Foreskin fibroblast (primary cell): ENCODE measurements at places on chromosomes 1 and 21.

DNA sequence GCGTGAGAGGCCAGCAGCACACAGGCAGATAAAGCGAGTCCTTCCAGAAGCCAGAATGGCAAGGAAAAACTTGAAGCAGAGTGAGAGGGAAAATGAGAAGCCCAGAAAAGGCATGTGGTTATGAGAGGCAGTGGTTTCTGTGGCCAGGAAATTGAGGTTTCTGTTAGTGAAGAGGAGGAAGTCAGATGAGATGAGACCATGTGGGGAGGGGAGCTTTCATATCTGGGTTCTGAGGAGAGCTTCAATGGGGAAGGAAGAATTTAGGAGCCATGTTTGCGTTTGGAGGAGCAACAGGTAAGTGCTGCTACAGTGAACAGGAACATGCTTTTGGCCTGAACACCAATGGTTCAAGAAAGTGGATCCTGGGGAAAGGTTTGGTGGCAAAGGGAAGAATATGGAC is 6.1 kb upstream of the CD1A start:
- DNase-seq, result no peak

GRCh38 chr1:23743287-23744152 is at the start of gene ELOA:
Gene ELOA (plus strand): TSS chr1:23743471. CDS start chr1:23743504, 33 bp downstream.
- peak; percentile 89 for DNase-seq

- DNase-seq, result no peak
Observed at GRCh38 chr1:236282425-236282716, 613 bp upstream of the ERO1B start.

GRCh38 chr1:207793327-207793726 is 41.5 kb downstream of the CD46 start:
- DNase-seq, result no peak

GRCh38 chr1:160606611-160607010 is 27.3 kb upstream of the CD84 start:
- no peak for DNase-seq

DNA sequence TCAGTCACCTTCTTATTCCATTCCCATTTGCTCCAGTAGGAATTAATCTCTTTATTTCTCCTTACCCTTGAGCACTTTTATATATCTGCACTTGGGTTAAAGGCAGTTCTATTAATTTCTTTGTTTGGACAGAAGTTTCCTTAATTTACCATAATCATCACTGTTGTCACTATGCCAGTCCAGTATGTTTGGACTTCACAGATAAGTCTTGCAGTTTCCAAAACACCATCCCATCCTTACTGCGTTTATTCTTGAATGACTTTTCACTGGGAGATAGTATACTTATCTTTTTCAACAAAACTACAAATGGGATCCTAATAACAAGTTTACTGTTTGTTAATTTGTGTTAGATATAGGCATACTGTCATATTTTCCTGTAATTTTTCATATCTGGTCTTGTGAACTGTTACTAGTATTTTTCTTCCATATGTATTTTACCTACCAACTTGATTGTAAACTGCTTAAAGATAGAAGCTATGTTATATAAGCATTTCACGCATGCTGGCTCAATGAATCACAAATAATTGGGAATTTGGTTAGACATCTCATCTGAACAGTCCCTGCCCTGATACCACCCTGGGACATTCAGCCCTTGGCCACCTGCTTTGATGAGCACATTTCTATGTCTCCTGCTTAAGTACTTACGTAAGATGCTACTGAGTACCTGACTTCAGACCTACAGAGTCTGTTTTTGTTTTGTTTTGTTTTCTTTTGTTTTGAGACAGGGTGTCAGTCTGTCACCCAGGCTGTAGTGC is 78.2 kb downstream of the OLFML2B start:
- no peak for DNase-seq

DNA sequence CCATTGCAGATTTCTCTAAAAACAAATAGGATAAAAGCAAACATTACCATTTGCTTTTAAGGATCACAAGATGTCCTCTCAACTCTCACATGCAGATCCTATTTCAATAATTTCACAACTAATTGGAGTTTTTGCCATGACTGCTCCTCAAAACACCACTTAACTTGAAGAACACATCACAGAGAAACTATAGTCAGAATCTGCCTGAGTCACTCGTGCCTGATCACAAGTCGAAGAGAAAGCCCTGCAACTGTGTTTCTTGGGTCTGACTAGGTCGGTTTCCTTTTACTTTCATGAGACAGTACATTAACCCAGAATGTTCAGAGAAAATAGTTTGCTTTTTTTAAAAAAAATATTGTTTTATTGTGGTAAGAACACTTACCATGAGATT is 46.3 kb upstream of the SMYD2 start:
- DNase-seq, result peak; percentile 59

- no peak for DNase-seq
Observed at GRCh38 chr1:19656134-19656779, 8.4 kb upstream of the HTR6 start.

GRCh38 chr21:42025376-42026081 is 15.4 kb upstream of the ZBTB21 start:
- DNase-seq, result peak; percentile 87

DNA sequence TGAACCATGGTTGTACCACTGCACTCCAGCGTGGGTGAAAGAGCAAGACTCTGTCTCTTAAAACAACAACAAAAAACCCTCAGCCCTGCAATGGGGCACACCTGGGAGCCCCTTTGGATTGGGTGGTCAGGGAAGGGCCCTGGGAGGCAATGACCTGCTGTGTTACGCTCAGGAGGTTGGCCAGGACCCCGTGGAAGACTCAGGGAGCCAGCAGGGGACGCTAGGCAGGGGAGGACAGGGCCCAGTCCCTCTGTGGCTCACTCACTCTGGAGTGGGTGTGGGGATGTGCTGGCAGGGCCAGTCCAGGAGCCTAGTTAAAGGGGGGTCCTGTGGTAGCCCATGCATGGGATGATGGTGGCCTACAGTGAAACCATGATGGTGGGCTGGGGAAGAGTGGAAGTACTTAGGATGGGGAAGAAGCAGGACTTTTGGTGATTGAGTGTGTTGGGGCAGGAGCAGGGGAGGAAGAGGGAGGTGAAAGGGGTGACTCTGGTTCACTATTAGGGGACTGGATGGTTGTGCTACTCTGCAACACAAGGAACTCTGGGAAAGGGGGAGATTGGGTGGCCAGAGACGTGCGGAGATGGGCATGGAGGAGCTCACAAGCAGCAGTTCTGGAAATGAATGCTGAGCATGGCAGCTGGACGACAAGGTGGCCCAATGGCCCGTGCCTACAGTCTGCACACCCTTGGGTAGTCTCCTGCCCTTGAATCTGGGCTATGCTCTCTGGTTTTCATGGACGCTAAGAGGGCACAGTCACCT is 56.3 kb upstream of the FAM20B start:
- no peak for DNase-seq

DNA sequence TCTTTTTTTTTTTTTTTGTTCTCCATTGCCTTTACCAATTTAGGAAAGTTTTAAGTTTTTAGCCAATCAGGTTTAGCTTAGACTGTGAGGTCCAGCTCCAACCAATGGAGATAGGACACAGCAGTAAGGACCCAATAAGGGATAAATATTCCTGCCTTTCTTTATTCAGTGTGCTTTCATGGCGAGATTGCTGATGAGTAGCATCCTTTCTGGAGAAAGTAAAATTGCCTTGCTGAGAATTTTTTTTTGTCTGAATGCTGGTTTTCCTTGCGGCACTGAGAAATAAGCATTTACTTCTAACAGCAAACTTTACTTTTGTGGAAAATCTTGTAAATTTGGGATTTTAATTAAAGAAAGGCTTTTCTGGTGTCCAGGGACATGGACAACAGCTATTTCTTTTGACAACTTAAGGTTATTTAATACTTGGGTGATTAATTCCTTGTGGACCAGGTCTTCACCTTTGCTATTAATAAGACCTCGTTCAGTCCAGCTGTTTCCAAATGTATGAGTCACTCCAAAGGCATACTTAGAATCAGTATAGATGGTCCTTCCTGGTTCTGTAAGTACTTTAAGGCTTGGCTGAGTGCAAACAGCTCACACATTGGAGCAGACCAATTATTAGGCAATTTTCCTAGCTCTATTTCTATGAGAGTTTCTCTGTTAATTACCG is 54.1 kb downstream of the SERINC2 start:
- DNase-seq, result peak; percentile 24

DNA sequence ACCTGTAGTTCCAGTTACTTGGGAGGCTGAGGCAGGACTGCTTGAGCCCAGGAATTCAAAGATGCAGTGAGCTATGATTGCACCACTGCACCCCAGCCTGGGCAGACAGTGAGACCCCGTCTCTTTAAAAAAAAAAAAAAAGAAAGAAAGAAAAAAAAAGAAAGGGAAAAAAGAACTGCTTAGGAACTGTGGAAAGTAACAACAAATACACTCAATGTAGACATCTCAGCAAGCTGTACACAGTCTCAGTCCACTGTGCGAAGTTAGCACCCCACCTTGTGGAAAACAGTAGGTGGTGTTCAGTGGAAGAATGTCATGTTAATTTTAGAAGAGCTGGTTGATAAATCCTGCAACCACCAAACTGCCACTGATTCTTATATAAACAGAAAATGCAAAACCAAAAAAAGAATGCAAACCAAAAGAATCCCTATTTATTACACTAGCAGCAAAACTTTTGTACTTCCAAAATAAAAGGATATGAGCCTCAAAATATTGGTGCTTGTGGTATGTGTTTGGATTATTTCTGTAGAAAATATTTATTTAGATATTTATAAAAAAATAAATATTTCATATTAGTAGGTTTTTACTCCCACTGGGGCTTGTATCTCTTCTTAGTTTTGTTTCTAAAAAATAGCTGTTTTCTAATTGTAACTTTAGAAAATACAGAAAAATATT is 31.1 kb downstream of the ALG14 start:
- DNase-seq, result peak; percentile 90

DNA sequence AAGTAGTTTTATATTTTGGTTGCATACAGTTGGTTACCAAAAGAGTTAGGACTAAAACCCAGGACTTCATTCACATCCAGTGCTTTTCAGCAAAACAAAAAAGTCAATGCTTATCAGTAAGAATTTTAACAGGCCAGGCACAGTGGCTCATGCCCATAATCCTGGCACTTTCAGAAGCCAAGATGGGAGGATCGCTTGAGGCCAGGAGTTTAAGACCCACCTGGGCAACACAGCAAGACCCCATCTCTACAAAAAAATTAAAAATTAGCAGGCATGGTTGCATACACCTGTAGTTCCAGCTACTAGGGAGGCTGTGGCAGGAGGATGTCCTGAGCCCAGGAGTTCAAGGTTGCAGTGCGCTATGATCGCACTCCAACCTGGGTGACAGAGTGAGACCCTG is 47.3 kb downstream of the AKT3 start:
- no peak for DNase-seq
